Activated CD8-positive, alpha-beta memory T cell treated with anti-CD3 and anti-CD28 coated beads for 24 hours (primary cell): ENCODE measurements at places on chromosomes 6 and 20.

GRCh38 chr20:53597521-53598120, 4.0 kb upstream of the ZNF217 start:
- no peak for DNase-seq

DNA sequence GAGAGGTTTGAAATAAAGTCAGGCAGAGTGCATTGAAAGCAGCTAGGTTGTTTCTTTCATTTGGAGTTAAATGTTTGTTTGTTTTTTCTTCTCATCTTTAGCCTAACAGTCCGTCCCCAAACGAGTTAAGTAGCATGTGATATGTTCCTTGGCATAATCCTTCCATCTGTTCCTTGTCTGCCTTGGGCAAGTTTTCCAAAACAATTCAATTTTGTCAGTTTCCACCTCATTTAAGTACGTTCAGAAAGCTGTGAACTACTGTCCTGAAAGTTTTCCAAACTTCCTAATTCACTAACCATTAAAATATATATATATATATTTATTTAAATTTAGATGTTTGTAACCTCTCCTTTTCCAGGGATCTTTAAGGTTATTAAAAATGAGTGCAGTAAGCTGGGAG, 61.8 kb upstream of the HDAC2 start:
- DNase-seq: no peak

- DNase-seq: no peak
Observed at GRCh38 chr6:4294636-4295035, 159.3 kb upstream of the ECI2 start.

DNA sequence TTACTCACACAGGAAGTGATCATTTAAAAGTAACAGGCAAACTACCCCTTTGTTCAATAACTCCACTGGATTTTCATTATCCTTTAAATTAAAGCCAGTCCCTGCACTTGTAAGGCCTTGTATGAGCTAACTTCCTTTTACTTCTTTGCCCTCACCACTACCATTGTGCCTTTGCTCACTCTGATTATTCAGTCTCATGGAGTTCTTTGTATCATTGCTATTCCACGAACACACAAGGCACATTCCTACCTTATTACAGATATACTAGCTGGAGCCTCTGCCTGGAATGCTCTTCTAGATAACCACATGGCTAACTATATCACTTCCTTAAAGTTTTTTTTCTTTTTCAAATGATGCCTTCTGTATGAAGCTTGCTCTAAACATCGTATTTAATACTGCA, 748.6 kb upstream of the HS3ST5 start:
- no peak for DNase-seq

DNA sequence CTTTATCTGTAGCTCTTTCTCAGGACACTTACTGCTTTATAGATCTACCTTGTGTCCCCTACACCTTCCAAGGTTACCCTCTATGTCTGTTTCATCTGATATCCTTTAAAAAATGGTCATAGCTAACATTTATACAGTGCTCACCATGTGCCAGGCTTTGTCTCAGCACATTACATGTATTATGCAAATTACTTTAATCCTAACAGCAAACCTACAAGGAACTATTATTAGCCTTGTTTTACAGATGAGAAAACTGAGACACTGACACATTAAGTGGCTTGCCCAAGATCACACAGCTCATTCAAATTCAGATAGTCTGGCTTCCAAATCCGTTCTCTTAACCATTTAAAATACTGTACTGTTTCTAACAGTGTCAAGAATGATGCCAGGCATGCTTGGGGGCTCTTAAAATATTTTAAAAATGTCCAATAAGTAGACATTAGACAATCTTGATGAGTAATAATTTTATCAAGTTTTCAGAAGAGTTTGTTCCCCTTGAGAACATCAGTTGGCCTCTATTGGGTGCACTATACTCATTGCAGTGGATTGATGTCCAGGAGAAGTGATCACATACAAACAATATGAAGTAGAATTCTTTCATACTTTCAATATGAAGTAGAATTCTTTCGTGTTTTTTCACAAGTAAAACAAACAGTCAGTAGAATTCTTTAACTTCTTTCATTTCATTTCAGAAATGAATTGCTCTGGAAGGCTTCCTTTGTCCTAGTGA, 69.6 kb downstream of the DNAH8 start:
- no peak for DNase-seq

DNA sequence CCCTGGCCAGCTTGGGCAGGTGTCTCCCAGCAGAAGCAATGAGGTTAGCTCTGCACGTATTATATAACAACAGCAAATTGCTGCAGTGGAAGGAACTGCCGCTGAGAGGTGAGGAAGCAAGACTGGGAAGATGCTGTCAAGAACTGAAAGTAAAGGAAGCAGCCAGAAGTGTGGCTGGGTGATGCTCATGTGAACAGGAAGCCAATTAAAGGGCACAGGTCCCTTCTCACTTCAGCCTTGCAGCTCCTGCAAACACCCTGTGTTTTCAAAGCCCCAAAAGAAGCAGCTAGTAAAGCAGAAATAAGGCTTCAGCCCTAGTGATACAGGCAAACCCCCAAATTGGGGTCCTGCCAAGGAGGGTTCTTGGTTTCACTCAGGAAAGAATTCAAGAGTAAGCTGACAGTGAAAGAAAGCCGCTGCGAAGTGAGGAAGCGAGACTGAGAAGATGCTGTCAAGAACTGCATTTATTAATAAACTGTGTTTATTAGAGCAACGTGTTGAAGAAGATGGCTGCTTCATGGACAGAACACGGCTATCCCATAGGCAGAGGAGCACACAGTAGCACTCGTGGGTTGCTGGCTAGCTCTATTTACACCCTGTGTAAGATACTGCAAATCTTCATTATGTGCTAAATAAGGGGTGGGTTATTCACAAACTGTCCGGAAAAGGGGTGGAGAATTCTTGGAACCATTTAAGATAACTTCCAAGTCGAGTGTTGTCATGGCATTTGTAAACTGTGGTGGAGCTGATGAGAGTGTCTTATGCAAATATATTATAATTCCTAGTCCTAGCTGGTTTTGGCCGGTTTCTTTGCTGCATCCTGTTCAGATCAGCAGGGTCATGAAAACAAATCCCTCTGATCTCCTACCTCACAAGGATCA, 152.2 kb downstream of the LINC00237 start:
- DNase-seq: no peak

DNA sequence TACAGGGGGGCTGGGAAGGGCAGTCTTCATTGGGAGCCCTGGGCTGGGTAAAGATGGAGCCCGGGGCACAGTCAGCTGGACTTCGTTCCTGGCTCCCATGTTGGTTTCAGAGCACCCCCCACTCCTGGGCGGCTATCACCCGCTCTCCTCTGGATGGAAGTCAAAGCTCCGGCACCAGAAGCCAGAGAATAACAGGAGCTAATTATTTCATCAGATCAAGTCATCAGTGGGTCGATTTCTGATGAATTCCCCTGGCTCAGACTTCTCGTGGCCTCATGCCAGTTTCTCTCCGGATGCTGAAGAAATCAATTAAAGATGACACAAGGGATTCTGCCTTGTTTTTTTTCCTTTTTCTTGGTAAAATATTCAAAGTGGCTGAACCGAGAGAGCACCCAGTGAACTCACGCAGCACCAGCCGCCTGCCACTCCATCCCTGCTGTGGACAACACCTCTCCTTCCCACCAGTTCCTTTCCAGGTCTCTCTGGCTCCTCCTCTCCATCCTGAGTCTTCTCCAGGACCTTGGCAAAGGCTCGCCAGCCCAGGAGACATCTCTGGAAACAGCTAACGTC, 22.5 kb downstream of the SULF2 start:
- DNase-seq: no peak

GRCh38 chr6:29745855-29746449, 22.7 kb downstream of the HLA-F start:
- DNase-seq: no peak

DNA sequence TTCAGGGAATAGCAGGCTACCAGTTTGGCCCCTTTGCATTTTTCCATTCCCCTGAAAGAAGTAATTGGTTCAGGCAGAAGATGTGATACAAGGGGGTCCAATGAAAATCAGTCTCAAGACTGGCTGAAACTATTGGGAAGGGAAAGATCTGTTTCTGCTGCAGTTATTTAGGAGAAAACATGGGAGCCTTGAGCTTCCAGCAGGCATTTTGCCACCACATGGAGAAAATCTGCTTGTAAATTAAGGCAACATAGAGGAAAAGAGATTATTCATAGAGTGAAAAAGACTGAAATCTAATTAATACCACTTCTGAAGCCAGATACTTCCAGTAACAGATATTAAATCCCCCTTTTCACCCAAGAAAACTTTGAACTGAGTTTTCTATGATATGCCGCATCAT, 44.2 kb upstream of the SNAP25 start:
- no peak for DNase-seq

DNA sequence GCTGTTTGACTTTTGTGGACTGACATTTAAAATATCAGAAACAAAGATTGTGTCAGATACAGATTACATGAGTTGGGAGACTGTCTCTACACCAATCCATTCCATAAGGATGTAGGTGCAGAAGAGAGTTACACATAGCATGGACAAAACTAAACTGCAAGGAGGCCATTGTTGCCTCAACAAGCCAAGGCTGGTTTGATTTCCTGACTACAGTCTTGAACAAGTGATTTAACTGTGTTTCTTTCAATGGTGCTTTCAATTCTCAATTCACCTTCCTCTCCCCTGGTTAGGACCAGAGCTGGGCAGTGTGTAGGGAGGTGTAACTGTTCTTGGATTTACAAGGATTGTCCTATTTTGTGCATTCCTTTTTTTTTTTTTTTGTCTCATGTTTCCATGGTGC, 82.2 kb downstream of the AGPAT4 start:
- DNase-seq: no peak

- no peak for DNase-seq
Observed at GRCh38 chr6:133040803-133041419, 200.2 kb upstream of the EYA4 start.

GRCh38 chr6:9138936-9139335, 703.6 kb upstream of the SLC35B3 start:
- no peak for DNase-seq

DNA sequence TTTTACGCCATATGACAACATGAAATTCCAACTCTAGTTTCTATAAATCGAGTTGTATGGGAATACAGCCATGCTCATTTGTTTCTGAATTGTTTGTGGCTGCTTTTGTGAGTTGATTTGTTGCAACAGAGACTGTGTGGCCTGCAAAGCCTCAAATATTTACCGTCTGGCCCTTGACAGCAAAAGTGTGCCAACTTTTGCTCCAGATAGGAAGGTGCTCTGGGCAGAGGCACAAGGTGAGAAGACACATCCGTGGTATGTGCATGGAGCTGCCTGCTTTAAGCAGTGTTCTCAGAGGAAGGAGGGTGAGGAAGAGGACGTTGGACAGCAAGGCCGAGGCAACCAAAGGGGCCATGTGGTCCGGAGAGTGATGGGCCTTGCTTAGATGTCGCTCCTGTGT, 57.4 kb downstream of the IYD start:
- DNase-seq: no peak

- DNase-seq: no peak
Observed at GRCh38 chr6:16781348-16782169, 20.3 kb upstream of the ATXN1 start.

- DNase-seq: no peak
Observed at GRCh38 chr6:123527406-123527805, 109.3 kb downstream of the TRDN start.

GRCh38 chr6:54084231-54084630, 27.0 kb upstream of the MLIP start:
- no peak for DNase-seq

- no peak for DNase-seq
Observed at GRCh38 chr20:37151529-37151928, 27.6 kb upstream of the RPN2 start.

DNA sequence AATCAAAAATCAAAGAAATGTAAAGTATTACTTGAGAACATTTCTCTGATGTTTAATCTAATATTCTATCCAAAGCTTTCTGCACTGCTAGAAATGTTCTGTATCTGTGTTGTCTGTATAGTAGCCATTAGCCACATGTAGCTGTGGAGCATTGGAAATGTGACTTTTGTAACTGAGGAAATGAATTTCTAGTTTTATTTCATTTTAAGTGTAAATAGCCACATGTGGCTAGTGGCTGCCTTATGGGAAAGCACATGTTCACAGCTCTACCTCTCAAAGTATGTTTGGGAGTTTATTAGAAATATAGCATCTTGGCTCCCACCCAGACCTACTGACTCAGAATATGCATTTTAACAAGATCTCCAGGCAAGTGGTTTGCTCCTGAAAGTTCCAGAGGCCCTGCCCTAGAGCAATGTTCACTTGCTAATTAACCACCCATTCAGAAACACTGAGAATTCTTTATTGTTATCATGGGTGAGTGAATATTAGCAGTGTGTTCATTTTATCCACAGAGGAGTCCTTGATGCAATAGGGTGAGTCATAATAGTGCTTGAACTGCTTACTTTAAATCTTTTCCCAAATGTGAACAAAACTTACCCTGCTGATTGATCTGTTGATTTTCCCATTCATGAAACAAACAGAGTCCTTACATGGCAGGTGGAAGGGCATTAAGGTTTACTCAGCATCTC, 282.7 kb downstream of the PLCB1 start:
- no peak for DNase-seq

DNA sequence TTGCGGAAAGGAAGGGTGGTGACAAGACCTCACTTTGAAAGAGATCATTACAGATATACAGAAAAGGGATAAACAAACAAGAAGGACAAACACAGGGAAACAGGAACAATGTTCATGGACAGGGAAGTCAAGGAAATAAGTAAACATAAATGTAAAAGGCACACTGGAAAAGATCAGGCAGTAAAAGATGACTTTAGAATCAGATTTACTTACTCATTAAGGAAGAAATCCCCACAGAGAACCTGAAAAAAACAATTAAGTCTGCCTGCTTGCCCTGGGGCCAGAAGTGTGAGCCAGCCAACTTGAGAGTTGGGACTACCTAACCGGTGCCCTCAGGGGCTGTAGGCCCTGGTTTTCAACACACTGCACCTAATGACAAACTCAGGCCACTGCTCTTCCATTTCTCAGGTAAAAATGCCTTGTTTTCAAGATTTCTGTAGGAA, 1.7 kb downstream of the APMAP start:
- DNase-seq: peak; percentile 40

- DNase-seq: no peak
Observed at GRCh38 chr6:33827546-33828451, 24.0 kb upstream of the MLN start.

- no peak for DNase-seq
Observed at GRCh38 chr20:58584051-58584824, 66.8 kb upstream of the STX16 start.

DNA sequence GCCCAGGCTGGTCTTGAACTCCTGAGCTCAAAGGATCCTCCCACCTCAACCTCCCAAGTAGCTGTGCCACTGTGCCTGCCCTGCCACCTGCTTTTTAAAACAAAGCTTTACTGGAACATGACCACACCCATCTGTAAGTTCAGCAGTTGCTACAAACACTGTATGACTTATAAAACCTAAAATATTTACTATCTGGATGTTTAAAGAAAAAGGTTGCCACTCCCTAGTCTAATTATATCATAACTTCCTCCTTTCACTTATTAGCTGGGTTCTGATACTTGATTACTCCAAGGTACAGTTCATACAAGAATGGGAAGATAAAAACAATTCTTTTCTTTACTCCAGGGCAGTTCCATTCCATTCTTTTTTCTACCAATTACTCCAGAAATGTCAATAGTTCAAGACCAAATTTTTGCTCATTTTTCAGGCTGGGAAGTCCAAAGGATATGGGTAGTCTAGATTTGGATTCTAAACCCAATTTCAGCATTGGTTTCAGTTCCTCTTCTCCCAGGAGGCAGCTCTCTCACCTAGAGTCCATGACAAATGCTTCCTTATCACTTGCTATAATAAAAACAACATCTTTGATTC, 63.1 kb downstream of the SEC63 start:
- no peak for DNase-seq
